ENCODE measurements at places on chromosomes 11 and 22.

- DNase-seq: no peak
Observed at GRCh38 chr11:18088966-18089365, 16.9 kb downstream of the SAAL1 start.

DNA sequence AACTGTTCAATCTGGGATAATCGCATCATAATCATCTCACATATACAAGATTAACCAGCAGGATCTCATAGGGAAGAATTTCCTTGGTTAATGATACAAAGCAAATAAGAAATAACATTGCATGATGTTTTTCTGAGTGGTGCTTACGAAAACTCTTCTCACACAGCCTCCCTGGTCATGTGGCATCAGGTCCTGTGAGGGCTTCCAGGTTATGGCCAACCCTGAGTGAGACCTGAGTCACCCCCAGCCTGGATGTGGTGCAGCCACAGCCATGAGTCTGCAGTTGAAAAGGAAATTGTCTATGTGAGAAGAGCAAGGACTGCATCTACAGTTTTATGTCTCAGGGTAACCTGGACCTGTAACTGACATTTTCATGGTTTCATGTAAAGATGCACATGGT, 90.5 kb upstream of the XKR3 start:
- DNase-seq: no peak

- DNase-seq: no peak
Observed at GRCh38 chr11:109023036-109023435, 358.2 kb downstream of the DDX10 start.

DNA sequence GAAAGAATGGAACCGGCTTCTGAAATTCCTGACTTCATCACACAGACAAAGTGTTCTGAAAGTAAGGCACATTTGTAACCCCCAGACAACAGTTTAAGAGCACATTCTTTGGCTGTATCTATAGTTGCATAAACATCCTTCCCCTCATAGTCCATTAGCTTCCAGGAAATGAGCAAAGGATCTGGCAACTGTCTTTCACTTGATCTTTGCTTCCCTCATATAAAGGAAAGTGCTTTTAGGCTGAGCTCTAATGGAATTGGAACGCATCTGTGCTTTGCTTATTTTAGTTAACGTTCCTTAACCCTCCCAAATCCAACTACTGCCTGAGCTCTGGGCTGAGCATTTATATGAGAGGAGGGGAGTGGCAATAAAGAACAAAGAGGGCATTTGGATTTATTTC, 76.9 kb upstream of the API5 start:
- no peak for DNase-seq

DNA sequence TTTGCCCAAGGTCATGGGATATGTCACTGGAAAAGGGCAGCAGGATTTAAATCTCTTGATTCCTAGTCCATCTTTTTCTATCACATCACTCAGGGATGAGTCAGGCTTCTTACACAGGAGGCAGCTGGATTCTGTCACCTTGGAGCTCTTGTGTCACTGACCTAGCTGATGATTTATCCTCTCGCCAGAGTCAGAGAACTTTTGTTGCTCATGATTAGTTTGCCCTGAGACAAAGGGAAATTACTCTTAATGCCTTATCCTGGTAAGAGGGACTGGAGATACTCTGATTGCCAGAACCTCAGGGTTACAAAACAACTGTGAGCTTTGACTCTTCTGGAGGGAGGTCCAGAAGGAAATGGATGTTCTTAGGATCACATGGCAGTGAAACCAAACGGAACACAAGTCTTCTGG, 10.1 kb downstream of the COA4 start:
- no peak for DNase-seq

DNA sequence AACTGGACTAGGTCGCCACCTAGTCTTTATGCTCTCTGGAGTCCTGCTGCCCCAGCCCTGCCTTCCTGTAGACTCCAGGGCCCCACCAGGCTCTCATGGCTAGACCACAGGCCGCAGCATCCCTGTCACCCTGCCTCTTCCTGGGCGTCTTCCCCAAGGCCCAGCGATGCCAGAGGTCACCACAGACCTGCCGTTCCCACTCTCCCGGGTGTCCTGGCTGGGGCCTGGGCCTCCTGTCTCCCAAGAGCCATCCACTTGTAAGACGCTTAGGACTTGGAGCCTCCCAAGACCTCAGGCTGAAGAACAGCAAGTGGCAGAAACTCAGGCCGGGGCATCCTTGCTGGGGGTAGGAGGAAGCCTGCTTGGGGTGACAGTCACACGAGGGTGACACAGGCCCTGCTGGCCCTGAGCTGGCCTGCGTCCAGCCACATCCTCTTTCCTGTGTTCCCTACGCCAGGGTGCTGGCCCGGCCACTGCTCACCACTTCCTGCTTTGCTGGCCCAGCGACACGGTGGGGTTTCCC, 2.0 kb upstream of the TCIRG1 start:
- DNase-seq: no peak

GRCh38 chr11:34252651-34253050, 105.2 kb downstream of the ABTB2 start:
- DNase-seq: no peak

GRCh38 chr11:46356924-46357482, 9.7 kb downstream of the DGKZ start:
- DNase-seq: no peak

- no peak for DNase-seq
Observed at GRCh38 chr11:66006134-66006890, 4.0 kb downstream of the BANF1 start.

DNA sequence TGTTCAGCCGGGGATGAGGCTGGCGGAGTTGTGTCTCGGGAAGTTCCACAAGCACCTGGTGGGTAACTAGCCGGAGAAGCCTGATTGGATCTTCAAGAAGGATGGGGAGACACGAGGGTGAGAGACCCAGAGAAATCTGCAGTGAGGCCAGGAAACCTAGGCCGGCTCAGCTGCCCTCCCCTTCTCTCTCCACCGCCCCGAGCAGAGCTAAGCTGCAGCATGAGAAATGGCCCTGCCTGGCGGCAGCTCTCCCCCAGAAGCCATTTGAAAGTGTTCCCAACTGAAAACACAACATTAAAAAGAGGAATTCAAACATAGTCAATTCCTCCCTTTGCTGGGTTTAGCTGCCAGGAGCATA, 77.8 kb upstream of the SHISAL1 start:
- DNase-seq: no peak

GRCh38 chr11:132864811-132865576, 667.3 kb downstream of the OPCML start:
- DNase-seq: no peak

DNA sequence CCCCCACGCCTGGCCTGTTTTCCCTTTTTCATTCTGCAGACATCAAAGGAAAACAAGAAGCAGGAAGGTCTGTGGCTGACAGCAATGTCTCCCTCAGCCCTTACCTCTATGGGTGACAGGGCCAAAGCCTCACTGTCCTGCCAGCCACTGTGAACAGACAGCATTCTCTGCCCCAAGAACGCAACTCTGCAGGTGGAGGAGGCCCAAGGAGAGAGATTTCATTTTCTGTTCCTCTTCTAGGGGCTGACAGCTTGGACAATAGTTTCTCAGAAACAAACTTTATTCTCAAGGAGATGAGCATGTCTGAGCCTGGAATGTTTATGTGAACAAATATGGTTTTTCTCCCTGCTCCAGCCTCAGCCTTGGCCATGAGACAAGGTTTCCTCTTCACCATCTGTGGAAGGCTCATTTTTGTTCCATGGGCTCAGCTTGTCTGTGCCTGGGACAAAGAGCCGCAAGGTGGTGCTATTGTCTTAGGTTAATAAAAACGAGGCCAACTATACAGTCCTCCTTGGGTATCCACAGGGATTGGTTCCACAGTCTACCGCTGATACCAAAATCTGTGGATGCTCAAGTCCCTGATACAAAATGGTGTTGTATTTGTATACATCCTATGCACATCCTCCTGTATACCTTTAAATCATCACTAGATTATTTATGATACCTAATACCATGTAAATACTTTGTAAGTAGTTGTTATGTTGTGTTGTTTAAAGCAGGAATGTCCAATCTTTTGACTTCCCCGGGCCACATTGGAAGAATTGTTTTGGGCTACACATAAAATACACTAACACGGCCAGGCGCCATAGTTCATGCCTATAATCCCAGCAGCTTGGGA, 5.8 kb downstream of the PIWIL3 start:
- DNase-seq: peak; percentile 84

DNA sequence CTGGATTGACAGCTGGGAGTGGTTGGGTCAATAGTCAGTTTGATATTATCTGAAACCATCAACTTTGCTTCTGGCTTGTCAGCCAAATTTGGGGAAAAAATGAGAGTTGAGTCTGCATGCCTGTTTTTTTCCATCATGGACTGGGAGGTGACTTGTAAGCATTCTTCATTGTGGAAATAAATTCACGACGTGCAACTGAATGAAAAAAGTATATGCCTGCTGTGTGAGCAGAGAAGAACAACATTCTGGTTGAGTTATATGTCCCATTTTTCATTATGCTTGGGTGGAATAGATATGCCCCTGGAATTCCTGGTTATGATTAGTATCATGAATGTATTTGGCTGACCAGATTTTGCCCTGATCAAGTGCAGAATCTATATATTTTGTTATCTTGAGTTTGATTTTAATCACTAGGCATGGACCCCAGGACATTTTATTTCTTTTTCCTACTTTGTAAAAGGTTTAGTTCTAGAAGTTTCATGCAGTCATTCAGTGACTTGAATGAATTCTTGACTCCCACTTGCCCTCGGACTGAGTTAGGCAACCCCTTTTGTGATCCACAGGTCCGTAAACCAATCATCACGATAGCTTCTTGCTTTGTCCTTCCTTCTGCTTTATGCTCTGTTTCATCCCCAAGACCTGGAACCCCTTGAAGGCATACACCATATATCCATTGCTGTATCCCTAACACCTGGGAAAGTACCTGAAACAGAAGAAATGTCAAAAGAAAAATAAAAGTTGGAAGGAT, 205.8 kb downstream of the NAV2 start:
- no peak for DNase-seq

DNA sequence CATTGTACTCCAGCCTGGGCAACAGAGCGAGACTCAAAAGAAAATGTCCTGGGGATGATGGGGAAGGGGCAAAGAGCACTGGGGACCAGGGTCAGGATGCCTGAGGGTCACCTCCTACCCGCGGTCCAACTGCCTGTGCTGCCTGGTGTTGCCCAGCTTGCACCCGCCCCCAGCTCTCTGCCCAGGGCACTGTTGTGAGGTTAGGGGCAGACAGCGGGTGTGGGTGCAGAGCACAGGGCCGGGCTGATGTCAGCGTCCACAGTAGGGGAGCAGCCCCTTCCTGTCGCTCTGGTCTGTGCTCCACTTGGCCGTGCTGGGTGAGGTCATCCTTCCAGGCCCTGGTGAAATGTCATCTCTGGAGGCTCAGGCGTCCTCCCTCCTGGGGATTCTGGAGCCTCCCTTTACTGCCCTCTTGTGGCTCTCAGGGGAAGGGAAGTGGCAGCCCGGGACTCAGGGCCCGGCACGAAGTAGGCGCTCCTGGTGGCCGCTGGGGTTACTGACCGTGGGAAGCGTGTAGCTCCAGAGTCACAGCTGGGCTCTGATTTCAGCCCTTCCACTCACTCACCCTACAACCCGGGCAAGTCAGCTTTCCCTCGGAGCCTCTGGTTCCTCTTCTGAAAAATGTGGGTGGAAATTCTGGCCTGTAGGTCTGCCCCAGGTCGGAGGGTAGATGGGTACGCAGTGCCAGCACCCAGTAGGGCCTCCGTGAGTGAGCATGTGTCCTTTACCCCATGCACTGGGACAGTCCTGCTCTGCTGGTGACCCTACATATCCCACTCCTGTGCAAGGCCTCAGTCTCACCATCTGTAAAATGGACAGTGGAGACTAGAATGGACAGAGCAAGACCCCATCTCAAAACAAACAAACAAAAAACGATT, 17.3 kb upstream of the PRR5 start:
- DNase-seq: peak; percentile 87

- no peak for DNase-seq
Observed at GRCh38 chr11:70867281-70868047, 384.9 kb downstream of the SHANK2 start.

DNA sequence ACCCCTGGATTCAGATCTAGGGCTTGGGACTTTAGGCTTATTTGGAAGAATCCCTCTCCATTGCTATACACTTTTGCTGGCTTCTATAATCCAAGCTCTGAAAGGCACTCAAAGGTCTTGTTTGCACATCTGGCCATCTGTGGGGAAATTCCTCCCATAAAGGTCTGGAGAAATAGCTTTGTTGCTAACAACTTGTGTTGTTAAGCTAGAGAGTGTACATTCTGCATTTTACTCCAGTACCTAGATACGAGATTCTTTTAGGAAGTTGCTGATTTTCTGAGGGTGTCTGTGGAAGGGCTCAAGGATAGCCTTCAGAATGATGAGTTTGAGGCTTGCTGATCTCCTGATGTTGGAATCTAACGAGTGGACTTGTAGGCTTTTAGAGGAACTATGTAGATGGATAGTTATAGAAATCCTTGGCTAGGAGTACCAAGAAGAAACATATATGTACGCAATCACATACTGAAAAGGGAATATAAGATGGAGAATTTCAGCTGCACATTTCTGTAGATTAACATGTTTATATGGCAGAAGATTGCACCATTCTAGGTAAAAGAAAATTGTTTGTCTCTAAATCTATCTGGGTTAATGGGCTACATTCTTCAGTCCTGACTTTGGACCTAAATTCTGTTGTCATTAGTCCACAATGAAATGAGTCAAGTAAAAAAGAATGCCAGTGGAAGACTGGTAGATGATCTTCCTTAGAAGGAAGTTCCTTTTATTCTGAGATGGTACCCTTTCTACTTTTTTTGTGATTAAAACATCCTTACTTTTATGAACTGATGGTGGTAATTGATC, 51.0 kb downstream of the UBASH3B start:
- no peak for DNase-seq

GRCh38 chr11:65429068-65429681, 6.6 kb downstream of the NEAT1 start:
- DNase-seq: peak; percentile 50

DNA sequence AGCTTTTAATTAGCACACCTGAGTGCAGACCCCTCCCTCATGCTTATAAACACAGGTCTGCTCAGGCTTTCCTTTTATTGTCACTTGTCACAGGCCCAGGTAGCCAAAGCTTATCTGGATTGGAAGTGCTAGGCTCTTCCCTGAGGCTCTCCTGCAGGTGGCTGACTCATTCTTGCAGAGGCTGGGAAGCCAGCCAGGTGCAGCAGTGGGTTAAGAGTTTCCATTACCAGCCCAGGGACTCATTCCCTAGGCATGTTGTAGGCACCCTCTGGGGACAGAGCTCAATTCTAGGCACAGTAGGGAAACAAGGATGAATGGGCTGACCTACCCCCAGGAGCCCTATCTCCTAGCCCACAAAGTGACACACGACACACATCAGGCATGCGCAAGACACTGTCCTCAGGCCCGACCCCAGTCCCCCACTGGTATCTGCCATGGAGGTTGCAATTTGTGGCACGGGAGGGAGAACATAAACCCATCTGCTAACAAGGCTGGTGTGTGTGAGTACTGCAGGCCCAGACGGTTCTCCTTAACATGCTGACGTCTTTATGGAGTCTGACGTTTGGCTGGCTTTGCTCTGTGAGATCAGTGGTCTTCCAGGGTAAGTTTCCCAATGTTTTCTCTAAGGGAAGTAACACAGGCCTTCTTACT, 94.2 kb downstream of the ABTB2 start:
- DNase-seq: peak; percentile 25

DNA sequence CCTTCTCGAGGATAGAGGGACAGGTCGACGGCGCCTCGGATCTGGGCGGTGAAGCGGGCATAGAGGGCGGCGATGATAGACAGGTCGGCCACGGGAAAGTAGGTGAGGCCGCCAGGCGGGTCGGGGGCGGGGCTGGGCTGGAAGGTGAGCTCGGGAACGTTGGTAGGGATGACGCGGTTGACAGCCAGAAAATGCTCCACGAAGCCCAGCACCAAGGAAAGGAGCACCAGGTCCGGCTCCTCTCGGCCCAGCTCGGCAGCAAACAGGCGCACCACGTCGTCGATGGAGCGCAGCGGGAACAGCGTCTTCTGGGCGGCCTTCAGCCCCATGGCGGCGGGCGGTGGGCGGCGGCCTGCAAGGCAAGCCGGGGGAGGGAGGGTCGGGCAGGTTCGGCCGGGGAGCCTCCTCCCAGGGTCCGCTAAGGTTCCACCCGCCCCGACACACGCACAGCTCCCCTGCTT, 540 bp downstream of the MEN1 start:
- DNase-seq: peak; percentile 30

Data from testis (tissue), 5 donors.